ENCODE measurements at places on chromosomes 3 and 15. TPM values are rescaled to one million over a fixed set of nuclear protein-coding genes. Genes with fewer than 3 reads are reported as not detected.

The ZNF35 gene
- total RNA-seq: 2.7 TPM

The RAB7A gene
- 152 TPM for total RNA-seq

The B3GNT5 gene
- not detected for total RNA-seq

DNA sequence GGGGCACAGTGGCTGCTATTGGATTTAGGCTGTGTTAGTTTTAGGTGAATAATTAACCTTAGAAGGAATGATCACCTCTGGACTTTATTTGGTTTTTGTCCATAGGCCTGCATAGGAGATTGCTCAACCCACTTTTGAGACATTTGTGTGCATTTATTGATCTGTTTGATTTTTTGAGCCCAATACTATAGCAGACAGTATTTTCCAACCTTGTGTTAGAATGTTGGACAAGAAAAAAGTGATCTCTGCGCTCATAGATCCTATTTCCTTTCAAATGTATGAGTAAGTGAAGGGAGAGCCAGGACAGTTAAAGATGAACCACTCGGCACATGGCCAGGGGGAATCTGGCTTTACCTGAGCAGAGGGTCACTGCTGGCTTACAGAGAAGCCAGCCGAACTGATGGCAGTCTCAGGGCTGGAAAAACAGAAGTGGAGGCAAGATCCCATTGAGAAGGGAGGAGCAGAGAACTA lies 8.8 kb upstream of the TOPBP1 start:
- no peak overlapping the region for H3K4me3 ChIP-seq
- no peaks in the 10 kb centered on the region for H3K36me3 ChIP-seq
- no peak for DNase-seq
- peaks cover 16% of the 10 kb centered on the region for H3K27me3 ChIP-seq
- H3K4me1 ChIP-seq: peaks cover 9% of the 10 kb centered on the region

DNA sequence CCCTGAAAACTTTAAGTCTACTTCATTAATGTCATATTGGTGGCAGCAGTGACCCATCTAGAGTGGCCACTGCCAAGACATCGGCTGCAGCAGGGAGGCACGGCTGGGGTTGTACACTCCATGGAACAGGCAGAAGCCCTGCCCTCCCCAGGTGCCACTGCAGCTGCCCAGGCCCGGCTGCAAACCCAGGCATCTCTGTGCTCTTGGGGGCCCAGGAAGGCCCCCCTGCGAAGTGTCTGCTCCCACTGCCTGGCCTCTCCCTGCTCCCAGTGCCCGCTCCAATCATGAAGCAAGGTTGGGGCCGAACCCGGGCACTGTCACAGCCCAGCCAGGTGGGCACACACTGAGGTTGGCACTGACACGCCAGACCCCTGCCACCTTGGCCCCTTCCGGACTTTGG lies 12.1 kb upstream of the RPL14 start:
- peaks cover 17% of the 10 kb centered on the region for H3K36me3 ChIP-seq
- no peaks in the 10 kb centered on the region for H3K27me3 ChIP-seq
- no peak for DNase-seq
- H3K4me3 ChIP-seq: no peak overlapping the region

- H3K4me1 ChIP-seq: peaks cover 13% of the 10 kb centered on the region
- no peak for DNase-seq
- peak overlapping the region; percentile 93 for H3K27ac ChIP-seq
These were observed 71.0 kb downstream of the FOXP1 start for GRCh38 chr3:71512544-71512943.

GRCh38 chr3:146134348-146135117 lies 26.5 kb downstream of the PLOD2 start:
- no peak for DNase-seq
- no peak overlapping the region for H3K27ac ChIP-seq
- peaks cover 3% of the 10 kb centered on the region for H3K27me3 ChIP-seq
- H3K4me1 ChIP-seq: no peaks in the 10 kb centered on the region
- H3K4me3 ChIP-seq: no peak overlapping the region
